ENCODE measurements at places on chromosomes 7 and 10. TPM values are rescaled to one million over a fixed set of nuclear protein-coding genes. Genes with fewer than 3 reads are reported as not detected.

DNA sequence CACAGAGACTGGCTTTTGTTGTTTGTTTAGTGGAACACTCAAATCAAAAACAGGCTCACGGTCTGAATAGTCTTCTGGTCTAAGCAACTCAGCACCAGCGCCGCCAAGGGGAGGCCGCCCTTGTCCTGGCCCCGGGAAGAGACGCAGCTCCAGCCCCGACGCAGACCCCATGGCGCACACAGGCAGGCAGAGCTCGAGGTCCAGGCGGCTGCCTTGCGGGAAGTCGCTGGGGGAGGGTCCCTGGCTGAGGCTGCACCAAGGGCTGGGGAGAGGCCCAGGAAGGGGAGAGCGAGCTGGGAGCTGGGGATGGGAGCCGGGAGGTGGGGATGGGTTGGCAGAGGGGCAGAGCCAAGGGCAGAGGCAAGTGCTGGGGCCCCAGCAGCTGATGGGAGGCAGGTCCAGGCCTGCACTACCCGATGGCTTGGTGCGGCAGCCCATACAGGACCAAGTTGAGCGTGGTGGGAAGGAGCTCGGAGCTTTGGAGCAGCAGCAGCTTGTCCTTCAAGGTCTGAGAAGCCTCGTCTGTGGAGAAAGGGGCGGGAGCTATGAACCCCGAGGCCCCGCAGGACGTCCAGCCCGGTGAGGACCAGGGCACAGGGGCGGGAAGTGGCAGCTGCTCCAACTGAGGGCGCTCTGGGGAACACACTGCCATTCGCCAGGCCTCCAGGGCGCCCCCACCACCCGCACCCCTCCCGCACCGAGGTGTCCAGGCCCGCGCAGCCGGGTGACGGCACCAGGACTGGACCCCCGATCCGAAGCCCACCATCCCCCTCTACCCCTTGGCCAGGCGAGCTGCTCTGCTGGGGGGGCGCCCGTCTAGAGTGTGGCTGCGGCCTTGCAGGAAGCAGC, 22.7 kb upstream of the NKX6-2 start:
- peak; percentile 34 for DNase-seq

The STAMBPL1 gene
- total RNA-seq = 2.0 TPM

GRCh38 chr10:71137701-71138100, 74.7 kb upstream of the UNC5B start:
- DNase-seq = no peak

- DNase-seq = no peak
Measured at GRCh38 chr7:29858191-29858951, 52.1 kb downstream of the WIPF3 start.

- DNase-seq = no peak
Measured at GRCh38 chr7:70301673-70302185, 703.5 kb downstream of the AUTS2 start.

The TNPO3 gene
- total RNA-seq = 32.8 TPM

DNA sequence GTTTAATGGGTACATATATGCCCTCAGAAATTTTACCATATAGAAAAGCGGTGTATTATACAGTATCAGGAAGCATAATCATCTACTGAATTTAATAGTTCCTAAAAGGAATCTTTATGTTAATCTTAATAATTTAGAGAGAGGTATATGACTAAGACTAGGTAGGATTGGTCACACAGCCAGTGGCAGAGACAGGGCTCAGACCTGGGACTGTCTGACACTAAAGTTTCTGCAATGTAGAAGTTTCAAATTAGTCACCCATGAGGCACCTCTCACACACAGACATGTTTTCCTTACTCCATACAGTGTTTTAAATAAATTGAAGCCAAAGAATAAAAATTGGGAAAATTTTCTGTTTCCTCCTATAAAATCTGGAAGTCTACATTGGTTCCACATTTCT, 72.8 kb upstream of the ADRA2A start:
- no peak for DNase-seq

The GLI3 gene
- 3.3 TPM for total RNA-seq

GRCh38 chr10:89937494-89937893, 236.1 kb downstream of the KIF20B start:
- no peak for DNase-seq

Data from Right ventricle myocardium superior (tissue), 1 donor.